ENCODE measurements at places on chromosomes 3 and 15.

GRCh38 chr3:123762805-123763204 is 121.3 kb downstream of the MYLK start:
- no peak for DNase-seq

GRCh38 chr3:177822681-177823096 is 625.4 kb upstream of the TBL1XR1 start:
- DNase-seq = no peak

GRCh38 chr3:123275691-123276090 is 73.9 kb downstream of the SEC22A start:
- DNase-seq = no peak

DNA sequence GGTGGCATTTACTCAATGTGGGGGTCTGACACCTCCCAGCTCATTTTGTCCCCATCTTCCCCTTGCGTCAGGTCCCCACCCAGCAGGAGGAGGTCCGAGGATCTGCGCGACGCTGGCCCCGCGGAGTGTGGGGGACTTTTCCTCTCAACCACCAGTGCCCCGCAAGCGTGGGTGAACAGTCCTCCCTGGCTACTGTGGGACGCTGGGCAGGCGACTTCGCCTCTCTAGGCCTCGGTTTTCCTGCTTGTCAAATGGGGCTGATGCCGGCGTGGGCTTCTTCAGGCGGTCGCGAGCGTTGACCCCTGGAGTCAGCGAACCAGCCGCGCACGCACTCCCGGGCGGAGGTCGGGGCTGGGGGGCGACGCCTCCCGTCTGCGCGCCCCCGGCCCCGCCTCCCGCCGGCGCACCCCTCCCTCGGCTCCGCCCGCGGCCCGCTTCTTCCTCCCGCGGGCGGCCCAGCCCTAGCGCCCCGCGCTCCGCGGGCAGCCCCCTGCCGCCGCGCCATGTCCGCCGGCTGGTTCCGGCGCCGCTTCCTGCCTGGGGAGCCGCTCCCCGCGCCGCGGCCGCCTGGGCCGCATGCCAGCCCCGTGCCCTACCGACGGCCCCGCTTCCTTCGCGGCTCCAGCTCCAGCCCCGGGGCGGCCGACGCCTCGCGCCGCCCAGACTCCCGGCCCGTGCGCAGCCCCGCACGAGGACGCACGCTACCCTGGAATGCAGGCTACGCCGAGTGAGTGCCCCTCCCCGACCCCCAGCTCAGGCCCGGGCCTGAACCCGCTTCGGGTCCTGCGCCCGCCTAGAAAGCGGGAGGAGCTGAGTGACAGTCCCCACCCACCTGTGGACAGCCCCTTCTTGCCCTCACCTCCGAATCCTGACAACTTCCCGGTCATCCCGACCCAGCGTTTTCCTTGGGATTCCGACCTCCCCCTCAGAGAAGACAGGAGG is at the start of gene PPM1M:
PPM1M (plus strand) TSS at position 438 of the 942 bp plus-strand sequence; CDS start at position 504, 66 bp downstream.
- no peak for DNase-seq

DNA sequence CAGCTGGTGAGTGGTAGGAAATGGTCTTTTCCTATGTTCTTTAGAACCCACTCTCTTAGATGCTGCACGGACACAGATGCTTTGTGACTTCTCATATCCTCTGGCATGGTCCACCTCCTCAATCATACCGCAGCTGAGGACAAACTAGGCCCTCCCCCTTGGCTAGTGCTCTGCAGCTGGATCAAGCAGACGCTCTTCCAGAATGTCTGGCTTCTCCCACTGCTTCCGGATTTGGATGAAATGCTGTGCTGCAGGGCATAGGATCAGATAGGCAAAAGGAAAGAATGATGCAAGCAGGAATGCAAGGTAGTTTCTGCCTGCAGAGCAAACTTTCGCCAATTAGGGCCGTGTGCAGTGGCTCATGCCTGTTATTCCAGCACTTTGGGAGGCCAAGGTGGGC is 75.7 kb upstream of the SLC4A7 start:
- DNase-seq = no peak

Data from NAMALWA (cell line).